ENCODE measurements at places on chromosomes 12 and 14.

DNA sequence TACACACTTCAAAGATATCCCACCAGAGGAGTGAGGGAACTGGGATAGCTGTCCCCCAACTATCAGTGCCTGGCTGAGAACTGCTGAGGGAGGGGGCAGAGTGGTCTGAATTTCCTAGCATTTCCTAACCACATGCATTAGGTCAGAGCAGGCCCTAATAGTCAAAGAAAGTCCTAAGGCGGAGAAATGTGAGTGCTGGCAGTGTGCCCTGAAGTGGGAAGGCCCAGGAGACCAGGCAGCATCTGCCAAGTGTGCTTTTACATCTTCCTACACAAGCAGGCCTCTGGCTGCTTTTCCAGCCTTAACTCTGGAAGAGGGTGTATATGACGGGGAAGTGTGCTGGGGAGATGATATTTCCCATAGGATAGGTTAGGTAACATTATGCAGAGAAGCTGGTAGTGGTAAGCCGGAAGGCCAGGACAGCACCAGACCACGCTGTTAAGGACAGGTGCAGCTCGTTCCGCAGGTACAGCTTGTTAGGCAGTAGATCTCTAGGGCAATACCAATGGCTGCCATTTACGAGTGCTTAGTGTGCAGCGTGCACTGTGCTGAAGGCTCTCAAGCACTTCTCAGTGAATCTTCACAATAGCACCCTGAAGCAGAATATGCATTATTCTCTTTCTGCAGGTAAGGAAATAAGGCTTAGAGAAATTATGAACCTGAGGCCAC, 9.1 kb upstream of the CCDC198 start:
- no peak for DNase-seq

- DNase-seq, result no peak
These were observed 106.8 kb upstream of the BCL2L14 start for GRCh38 chr12:11963841-11964471.

DNA sequence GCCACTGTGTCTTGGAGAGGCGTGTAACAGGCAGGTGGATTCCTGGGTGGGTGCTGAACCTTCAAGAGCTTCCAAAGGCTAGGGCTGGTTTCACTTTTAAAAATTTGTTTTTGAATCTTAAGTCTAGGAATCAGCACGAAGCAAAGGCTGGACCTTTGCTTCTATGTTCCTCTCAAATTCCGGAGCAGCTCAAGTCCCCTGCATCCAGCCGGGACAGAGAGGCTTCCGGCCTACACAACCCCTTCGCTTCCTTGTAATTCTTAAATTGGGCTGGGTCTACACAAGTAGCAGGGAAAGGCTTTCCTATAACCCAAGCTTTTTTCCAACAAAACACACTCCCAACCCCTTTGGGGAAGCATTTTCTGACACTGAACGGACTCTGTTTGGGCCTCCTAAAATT, 8.3 kb downstream of the HOXC12 start:
- no peak for DNase-seq

DNA sequence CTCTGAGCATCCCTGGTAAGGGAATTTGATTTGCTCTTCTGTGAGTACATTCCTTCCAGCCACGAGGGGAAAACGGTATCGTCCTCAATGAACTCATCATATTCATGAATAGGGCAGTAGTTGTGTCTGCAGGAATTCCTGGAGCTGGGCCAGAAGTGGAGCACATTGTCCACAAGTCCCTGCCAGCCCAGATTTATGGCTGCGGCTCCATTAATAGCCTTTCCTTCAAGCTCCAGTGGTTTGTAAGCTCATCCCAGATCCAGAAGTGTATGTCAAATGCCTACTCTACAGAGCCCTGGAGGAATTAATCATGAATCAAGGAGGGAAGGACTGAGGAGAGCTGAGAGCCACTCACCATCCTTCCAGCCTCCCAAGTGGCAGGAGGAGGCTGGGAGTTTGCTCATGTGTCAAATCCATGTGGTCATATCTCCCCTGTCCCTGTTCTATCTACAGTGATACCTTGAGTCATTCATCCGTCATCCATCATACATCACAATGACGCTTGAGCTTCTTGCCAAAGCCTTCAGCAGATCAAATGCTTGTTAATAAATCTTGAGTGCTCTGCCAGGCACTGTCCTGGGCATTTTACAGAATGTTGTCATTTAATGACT, 65.5 kb downstream of the SVOP start:
- no peak for DNase-seq

DNA sequence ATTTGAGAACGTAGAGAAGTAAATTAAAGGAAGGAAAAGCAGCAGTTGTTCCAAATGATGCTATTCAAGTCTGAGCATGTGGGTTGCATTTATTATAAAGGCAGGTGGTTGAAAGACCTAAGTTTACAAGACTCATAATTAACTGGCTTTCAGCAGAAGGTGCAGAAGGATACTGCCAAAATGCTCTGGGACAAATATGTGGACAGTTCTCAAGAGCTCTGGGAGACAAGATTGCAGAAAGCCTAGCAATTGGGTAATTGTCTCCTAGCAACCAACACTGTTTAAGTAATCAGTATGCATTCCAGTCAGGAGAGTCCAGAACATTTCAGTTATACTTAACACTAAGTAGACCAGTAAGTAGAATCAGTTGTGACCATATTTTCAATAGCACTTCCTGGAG, 131.5 kb downstream of the GPR135 start:
- DNase-seq, result no peak

DNA sequence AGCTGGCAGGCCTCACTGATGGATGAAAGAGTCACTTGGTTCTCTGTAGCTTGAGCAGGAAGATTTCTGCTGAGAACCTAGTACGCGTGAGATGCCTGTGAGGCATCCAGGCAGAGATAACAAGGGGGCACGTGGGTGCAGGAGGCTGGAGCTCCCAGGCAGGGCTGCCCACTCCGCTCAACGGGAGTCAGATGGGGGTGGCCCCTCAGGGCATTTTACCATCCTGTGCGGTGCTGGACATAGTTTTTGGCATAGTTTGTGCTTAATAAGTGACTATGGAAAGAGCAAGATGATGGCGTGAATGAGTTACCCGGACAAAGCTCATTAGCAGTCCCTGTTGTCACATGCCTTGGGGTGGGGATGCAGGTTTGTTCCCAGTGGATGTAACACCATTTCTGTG, 182.8 kb downstream of the TSPAN9 start:
- DNase-seq, result no peak

DNA sequence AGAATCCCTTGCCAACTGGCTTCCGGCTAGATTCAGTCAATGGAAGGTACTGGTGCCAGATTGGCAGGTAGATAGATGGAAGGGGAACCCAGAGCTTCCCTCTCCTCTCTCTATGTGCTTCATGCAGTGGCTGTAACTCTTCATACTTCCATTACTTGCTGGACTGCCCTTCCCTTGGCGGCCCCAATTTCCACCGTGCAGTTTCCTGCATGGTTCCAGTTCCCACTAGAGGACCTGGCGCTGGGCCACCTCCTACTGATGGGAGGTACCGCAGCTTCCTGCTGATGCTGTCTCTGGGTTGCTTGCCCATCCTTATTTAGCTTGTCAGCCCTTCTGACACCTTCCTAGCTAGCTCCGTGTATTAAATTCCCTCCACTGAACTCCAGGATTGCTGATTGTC, 226.4 kb downstream of the ANO2 start:
- DNase-seq, result no peak

DNA sequence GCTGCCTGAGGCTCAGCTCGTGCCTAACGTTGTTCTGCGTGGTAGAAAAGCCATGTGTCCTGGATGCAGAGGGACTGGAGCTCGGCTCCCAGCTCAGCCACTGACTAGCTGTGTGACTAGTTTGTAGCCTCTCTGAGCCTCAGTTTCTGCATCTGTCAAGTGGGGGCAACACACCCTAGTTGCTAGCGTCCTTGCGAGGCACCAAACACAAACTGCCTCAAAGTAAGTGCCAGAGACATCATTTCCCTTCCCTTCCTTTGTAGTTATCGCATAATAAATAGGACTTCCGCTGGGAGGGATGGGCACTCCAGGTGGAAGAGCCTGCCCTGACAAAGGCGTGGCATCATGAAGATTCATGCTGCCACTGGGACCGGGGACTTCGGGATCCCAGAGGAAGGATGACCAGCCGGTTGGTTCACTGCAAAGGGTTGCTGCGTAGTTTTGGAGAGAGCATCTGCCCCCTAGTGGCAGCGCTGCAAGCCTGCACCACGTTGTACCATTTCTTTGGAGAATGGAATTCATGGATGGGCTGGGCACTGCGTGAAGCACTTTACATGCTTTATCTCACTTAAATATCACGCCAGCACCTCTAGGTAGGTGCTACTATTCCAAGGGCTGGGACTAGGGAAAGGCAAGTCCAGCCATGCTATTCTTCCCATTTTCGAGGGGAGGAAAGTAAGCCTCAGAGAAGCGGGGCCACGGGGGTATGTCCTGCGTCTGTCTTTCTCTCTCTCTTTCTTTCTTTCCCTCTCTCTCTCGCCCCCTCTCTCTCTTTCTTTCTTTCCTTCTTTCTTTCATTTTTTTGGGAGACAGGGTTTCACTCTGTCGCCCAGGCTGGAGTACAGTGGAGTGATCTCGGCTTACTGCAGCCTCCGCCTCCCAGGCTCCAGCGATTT, 4.6 kb downstream of the CCDC197 start:
- DNase-seq, result peak; percentile 53

GRCh38 chr12:132695431-132695830, 8.0 kb downstream of the PXMP2 start:
- DNase-seq, result no peak

GRCh38 chr14:37992499-37992898, 215.2 kb upstream of the SSTR1 start:
- no peak for DNase-seq

- no peak for DNase-seq
These were observed 46.2 kb upstream of the VASH1 start for GRCh38 chr14:76715101-76715500.

DNA sequence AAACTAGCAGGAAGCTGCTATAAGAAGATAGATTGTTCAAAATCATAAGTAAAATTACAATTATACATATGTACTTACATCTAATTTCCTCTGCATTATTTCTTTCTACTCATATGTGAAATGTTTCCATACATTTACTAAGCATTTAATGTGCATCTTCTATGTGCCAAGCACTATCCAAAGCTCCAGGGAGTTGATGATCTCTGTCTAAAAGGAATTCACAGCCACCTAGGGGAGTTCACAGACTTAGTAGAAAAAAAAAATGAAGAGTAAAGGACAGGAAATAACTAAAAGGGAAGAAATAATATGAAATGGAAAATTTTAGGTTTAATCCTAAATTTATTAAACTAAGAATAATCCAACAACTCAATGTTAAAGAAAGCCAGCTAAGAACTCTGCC, 91.7 kb downstream of the EFCAB11 start:
- DNase-seq, result no peak
